ENCODE measurements at places on chromosomes 2 and 18.

- no peak for DNase-seq
These were observed 234.7 kb downstream of the HRH4 start for GRCh38 chr18:24695168-24695567.

DNA sequence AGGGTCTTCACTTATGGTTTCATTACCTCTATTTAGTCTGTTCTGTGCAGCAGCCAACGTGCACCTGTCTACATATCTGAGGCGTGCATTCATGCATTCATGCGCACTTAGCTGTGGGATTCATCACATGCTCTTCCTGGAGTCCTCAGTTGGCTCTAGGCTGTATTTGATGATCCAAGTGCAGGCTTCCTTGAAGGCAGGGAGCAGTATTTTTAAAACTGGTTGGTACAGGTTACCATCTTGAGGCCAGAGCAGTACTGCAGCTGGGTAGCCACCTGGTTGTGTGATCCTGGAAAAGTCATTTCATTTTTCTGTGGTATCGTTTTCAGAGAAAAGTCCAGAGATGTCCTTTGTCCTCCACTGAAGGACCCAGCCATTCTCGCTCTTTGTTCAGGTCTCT is 109.8 kb downstream of the EN1 start:
- DNase-seq = no peak

DNA sequence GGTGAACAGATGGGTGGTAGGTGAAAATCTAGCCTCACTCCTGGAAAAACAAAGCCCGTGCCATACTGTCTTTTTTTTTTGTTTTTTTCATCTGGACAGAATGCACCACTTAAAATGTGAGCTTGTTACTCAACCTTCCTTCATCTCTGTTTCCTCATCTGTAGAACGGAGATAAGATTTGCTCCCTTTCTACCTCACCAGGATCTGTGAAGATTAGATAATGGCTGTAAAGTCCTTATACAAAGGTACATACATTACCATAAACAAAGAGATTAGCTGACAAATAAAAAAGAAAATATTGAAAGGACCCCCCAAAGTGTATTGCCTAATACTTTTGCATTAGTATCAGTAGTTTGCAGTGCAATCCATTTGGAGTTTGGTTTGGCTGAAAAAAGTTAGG is 75.4 kb upstream of the ZEB2 start:
- DNase-seq = no peak

DNA sequence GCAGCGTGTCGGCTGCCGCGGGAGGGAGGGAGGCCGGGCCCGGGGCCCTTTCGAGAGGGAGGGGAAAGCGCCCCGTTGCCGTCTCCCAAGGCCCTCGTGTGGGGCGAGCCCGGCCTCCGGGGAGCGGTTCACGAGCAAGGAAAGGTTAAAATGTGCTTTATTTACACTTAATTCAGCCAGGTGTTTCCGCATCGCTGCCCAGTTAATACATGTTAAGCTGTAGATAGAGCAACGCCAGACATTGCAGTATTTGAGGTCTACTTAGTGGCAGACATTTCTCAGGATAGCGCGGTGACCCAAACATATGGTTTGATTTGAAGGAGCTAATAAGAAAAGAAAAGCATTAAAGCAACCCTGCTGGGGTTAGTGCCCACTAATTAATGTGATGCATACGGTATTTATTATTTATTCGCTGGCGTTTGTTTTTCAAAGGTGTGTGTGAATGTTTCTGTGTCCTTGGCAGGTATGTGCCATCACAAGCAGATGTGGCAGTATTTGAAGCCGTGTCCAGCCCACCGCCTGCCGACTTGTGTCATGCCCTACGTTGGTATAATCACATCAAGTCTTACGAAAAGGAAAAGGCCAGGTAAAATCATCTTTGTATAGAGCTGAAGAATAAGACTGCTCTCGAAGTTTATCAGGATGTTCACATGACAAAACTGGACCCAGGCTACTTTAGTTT is 571 bp downstream of the EEF1B2 start:
- no peak for DNase-seq

- DNase-seq = no peak
These were observed 28.1 kb downstream of the CAVIN2 start for GRCh38 chr2:191818725-191819350.

All from CD4-positive, alpha-beta T cell treated with Interleukin-12 subunit alpha and Interleukin-12 subunit beta, for 1 hour (primary cell).